ENCODE measurements at places on chromosomes 11 and 22.

GRCh38 chr11:113436672-113437252 lies 38.4 kb downstream of the DRD2 start:
- no peak for DNase-seq

- no peak for DNase-seq
Observed at GRCh38 chr22:27060190-27060589, 402.8 kb downstream of the MIAT start.

DNA sequence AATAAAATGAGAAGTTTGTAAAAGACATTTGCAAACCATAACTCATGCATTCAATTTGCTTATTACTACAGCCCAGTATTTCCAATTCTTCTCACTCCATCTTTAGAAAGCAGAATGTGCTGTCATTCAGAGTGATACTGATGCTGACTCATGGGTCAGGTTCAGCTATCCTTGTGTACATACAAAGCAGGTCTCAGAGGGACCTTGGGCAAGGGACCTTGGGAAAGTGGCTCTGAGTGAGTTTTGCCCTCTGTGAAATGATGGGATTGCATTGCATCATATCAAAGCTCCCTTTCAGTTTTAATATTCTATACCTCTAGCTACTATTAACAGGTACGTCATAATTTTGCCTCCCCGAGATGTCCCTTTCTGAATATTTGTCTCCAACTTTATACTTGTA lies 848.7 kb downstream of the OPCML start:
- no peak for DNase-seq

DNA sequence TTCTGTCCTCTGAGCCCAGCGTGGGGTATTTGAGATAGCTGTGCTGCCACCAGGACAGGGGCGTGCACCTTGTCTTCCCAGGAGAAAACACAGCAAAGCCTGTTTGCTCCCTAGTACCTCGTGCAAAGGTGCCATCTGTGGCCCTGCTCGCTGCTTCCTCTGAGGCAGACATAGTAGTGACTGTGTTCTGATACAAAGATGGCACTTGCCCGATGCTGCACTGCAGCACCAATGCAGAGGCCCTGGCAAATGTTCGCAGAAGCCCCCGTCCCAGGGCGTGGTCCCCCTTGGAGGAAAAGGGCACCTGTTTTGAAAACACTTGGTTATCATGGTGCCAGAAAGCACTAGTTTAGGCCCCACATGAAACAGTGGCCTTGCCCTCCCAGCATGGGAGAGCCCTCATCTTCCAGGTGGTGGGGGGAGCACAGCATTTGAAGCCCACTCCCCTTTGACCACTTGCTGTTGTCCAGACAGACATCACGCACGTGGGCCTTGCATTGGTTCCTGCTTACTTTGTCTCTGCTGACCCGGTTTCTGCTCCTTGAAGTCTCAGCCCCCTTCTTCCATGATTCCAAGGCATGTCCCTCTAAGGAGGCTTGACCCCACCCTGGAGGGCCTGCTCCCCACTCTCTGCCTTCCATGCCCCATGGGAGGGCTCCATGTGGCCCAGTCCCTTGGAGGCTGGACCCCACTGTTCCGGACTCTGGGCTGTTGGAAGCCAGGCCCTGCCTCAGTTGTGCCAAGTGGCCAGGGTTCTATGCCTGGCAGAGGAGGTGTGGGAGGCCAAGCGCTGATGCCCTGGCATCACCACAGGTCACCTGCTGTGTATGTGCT lies 109.4 kb downstream of the KCNQ1OT1 start:
- no peak for DNase-seq

GRCh38 chr11:3959015-3959902 lies 103.8 kb downstream of the STIM1 start:
- peak; percentile 46 for DNase-seq

- no peak for DNase-seq
Observed at GRCh38 chr11:4610258-4610935, 2.4 kb upstream of the TRIM68 start.

DNA sequence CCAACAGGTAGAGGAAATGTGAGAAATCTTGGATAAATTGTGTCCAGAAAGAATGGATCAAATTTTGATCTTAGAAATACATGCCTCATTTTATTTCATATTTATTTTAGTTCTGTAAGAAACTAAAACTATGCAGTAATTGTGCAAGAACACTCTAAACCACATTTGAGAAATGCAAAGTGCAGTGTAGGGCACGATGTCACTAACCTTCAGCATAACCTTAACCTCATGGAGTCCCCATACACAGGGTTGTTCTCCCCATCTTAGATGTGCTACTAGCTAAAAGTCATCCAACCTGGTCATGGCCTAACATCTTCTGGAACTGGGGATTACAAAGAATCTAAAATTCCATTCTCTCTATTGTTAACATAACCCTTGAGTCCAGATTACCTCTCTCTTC lies 48.4 kb upstream of the ARHGAP42 start:
- no peak for DNase-seq

- peak; percentile 56 for DNase-seq
Observed at GRCh38 chr11:125593114-125593820, 615 bp downstream of the STT3A start.

GRCh38 chr11:115558635-115559034 lies 54.4 kb upstream of the CADM1 start:
- DNase-seq = no peak

- DNase-seq = no peak
Observed at GRCh38 chr22:45154383-45154782, 9.3 kb upstream of the NUP50 start.

Measured in SW480 (cell line).